Liver (tissue), 10 donors: ENCODE measurements at places on chromosomes 1 and 21. TPM values are rescaled to one million over a fixed set of nuclear protein-coding genes. Genes with fewer than 3 reads are reported as not detected.

GRCh38 chr1:27627061-27627460 is 7.9 kb downstream of the FGR start:
- no peaks in the 10 kb centered on the region for H3K27me3 ChIP-seq
- H3K27ac ChIP-seq = no peak overlapping the region
- no peaks in the 10 kb centered on the region for H3K36me3 ChIP-seq
- DNase-seq = no peak
- H3K4me1 ChIP-seq = no peaks in the 10 kb centered on the region
- H3K4me3 ChIP-seq = no peak overlapping the region

DNA sequence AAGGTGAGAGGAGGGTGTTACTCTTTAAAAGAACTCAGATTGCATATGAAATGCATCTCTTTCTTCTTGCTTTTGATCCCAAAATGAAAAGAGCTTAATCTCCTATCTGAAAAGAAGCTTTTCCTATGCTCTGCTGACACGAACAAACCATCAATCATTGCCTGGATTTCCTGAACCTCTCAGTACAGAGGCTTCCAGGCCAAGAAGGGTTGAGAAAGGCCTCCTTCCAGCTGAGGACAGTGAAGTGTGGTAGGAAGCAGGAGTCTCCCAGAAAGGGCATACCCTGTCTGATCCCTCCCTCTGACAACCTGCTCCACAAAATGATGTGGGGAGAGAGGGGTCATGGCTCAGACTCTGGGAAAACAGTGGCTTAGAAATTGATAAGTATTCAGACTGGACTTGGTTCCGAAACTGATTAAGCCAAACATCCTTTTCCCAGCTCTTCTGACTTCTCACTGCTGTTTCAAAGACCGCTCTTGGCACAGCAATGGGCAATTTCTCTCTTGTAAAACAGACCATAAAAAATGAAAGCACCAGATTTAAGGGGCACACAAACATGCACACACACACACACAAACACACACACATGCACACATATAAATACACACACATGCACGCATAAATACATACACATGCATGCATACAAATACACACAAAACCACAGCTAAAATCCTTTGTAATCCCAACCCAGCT is 310.3 kb downstream of the SIPA1L2 start:
- no peak for DNase-seq
- no peaks in the 10 kb centered on the region for H3K36me3 ChIP-seq
- no peaks in the 10 kb centered on the region for H3K27me3 ChIP-seq
- no peak overlapping the region for H3K27ac ChIP-seq
- H3K4me1 ChIP-seq = no peaks in the 10 kb centered on the region

DNA sequence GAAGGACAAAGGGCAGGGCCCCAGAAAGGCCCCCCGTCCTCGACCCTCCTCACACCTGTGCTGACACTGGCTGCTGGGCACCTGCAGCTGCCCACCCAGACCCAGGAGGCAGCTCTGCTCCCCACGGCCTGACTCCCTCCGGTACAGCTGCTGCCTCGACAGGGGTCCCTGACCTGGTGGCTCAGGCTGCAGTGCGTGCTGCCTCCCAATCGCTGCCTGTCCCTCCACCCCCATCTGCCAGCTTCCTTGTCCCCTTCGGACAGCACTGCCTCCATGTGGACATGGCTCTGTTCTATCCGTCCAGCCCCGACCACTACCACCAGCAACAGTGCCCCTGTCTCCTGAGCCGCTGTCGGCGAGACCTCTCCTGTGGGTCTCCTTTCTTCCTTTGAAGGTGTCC is 4.1 kb downstream of the NOC2L start:
- peaks cover 66% of the 10 kb centered on the region for H3K36me3 ChIP-seq
- no peak overlapping the region for H3K4me3 ChIP-seq
- H3K27ac ChIP-seq = no peak overlapping the region
- H3K4me1 ChIP-seq = peaks cover 24% of the 10 kb centered on the region
- no peaks in the 10 kb centered on the region for H3K27me3 ChIP-seq
- DNase-seq = no peak

- no peaks in the 10 kb centered on the region for H3K36me3 ChIP-seq
- DNase-seq = no peak
- H3K27ac ChIP-seq = no peak overlapping the region
- H3K27me3 ChIP-seq = no peaks in the 10 kb centered on the region
- H3K4me3 ChIP-seq = no peak overlapping the region
Observed at GRCh38 chr1:223827193-223827663, 18.5 kb downstream of the TP53BP2 start.

DNA sequence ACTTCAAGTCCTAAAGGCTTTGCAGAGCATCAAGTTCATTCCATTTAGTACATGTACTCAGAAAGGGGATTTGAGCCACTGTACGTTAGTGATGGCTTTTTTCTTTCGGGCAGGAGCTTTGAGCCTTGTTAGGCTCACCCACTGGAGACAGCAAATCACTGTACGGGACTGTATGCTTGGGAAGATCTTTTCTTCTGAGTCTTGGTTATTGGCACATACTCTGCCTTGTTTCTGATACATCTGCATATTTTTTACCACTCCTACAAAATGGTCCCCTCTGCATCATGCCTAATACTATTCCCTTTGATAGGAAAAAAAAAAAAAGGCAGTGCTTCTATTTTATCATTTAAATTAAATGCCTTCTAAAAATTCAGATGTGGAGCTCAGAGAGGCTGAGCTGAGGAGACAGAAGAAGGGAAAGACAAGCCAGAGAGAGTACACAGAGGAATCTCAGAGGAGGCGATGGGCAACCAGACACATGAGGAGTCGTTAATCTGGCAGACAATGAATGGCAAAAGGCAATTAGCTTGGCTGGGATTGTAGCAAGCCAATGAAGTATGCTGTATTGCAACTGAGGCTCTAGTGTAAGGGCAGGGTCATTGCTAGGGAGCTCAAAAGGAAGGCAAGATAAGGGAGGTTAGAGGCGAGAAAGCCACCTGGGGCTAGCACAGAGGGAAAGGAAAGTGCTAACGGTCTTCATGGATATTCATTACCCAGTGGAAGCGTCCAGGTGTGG is 39.4 kb downstream of the PHC2 start:
- no peak overlapping the region for H3K27ac ChIP-seq
- no peaks in the 10 kb centered on the region for H3K27me3 ChIP-seq
- DNase-seq = no peak
- no peak overlapping the region for H3K4me3 ChIP-seq
- H3K36me3 ChIP-seq = no peaks in the 10 kb centered on the region

DNA sequence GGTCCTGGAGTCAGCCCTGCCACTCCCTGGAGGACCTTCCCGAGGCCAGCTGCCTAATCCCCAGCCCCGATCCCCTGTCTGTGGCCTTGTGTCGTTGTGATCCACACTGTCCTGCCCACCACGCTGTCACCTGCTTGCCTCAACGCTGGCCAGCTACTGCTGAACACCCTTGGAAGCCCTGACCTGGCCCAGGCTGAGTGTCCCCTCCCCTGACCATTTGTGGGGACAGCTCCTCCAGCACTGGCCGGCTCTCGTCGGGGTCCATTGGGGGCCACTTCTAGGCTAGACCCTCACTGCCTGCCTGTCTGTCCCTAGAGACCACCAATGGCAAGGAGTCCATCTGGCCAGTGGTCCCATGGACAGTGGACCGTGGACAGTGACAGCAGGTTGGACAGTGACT is 12.0 kb upstream of the UMODL1 start:
- H3K27ac ChIP-seq = peak overlapping the region; percentile 46
- H3K27me3 ChIP-seq = no peaks in the 10 kb centered on the region
- H3K4me1 ChIP-seq = peaks cover 22% of the 10 kb centered on the region
- H3K36me3 ChIP-seq = no peaks in the 10 kb centered on the region
- no peak overlapping the region for H3K4me3 ChIP-seq

Gene SASS6
- total RNA-seq = 5.9 TPM

Gene LIPI
- total RNA-seq = not detected
